ENCODE measurements at places on chromosomes 7 and 10.

DNA sequence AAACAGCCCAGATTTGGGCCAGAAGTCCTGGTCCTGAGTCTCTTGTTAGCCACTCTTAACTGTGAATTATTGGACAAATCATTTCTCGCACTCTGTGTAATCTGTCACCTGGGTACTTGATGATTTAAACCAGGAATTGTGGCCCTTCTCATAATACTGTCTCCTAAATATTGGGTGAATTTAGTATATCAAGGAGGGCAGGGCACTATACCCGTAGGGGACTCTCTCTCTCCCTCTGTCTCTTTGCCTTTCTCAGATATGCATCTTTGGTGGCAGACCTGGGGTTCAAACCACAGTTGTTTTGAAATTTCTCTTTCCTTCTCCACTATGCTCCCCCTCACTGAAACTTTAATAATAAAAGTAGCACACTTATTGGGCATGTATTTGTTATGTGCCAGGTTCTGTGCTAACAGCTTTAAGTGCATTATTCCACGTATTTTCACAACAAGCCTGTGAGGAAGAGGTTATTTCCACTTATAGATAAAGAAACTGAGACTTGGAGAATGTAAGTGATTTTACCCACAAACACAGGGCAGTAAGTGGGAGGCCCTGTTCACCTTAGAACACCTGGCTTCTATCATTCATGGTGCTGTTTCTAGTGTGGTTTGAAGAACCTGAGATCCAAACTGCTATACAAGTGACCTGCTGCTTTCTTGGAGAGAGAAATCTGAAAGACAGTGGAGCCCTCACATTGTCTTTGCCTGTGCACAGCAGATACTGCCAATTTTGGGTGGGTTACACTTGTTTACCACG, 11.8 kb downstream of the FAS start:
- DNase-seq = no peak

GRCh38 chr7:154390961-154391360, 338.8 kb downstream of the DPP6 start:
- DNase-seq = no peak

DNA sequence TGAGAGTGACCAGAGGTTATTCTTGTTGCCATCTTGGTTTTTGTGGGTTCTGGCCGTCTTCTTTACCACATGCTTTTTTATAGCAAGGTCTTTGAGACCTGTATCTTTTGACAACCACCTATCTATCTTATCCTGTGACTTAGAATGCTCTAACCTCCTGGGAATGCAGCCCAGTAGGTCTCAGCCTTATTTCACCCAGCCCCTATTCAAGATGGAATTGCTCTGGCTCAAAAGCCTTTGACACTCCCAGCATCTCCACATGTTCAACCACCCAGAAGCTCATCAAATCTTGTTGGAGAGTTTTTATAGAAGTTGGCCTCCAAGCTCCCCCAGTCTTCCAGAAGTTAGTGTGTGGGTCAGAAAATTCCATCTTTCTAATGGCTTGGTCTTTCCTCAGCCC, 464.3 kb upstream of the NRP1 start:
- DNase-seq = no peak

- DNase-seq = no peak
Measured at GRCh38 chr7:4211261-4211660, 470.8 kb upstream of the FOXK1 start.

- DNase-seq = no peak
Measured at GRCh38 chr7:84137812-84138211, 56.8 kb downstream of the SEMA3A start.

DNA sequence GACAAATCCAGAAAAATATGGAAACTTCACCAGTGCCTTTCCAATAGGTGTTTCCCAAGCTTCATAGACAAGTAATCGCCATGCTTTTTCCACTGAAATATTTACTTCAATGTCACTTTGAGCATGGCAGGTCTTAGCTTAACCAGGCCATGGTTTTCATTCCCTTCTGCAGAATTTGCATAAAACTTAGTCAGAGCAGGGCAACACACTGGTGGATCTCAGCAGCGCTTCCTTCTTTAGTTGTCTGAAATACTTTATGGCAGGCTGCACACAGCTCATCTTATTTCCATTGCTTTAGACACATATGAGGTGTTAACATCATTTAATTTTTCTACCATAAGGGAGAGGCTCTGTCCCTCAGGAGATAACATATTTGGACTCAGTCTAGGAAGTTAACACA, 102.9 kb upstream of the AHR start:
- no peak for DNase-seq

DNA sequence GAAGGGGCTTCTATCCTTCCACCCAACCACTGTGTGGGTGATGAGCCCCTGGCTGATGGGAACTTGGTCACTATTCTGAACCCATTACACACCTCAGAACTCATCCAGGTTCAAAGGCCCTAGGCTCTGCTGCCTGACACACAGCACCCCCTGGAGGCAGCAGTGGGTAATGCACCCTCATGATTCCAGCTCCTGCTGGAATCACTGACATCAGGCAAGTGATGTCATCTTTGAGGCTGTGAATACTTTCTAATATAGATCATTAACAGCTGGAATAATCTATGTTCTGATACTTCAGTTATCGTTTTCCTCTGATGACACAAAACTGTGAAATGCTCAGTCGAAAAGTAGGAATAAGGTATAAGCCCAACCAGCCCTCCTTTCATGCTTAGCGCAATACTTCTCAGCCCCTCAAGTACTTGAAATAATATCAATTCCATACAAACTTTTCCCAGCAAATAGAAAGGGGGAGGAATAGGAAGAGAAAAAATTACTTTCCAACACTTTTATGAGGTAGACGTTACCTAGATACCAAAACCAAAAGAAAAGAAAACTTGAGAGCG, 7.5 kb upstream of the RBP3 start:
- no peak for DNase-seq
